ENCODE measurements at places on chromosomes 6 and 20.

DNA sequence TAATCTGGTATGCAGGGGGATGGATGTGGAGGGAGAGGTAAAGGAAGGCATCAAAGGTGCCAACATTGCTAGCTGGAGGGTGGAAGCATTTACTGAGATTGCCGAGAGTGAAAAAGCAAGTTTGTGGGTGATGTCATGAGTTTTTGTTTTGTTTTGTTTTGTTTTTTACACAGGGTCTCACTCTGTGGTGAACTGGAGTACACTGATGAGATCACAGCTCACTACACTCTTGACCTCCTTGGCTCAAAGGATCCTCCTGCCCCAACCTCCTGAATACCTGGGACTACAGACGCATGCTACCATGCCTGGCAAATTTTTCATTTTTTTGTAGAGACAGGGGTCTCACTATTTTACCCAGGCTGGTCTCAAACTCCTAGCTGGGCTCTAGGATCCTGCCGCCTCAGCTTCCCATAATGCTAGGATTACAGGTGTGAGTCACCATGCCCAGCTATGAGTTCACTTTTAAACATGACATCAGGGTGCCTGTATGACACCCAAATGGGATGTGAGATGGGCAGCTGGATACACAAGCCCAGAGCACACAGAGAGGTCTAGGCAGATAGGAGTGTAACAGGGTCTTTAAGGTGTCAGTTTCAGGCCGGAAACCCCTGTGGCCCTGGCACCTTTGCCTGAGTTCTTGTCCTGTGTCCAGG lies 35.1 kb upstream of the HMGA1 start:
- no peak for DNase-seq

DNA sequence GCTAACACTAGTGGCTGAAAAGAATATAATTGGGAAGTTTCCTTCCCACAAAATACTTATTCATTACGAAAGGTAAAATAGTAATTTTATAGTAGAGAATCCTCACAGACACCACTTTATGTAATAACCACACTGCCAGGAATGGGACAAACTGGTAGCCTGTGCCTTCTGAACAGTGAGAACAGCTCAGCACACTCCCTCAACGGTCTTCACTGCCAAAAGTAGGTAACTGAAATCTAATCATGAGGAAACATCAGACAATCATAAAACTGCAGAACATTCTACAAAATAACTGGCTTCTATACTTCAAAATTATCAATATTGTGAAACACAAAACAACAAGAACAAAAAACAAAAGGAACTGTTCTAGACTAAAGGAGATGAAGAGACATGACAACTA lies 44.1 kb downstream of the NUP153 start:
- no peak for DNase-seq

DNA sequence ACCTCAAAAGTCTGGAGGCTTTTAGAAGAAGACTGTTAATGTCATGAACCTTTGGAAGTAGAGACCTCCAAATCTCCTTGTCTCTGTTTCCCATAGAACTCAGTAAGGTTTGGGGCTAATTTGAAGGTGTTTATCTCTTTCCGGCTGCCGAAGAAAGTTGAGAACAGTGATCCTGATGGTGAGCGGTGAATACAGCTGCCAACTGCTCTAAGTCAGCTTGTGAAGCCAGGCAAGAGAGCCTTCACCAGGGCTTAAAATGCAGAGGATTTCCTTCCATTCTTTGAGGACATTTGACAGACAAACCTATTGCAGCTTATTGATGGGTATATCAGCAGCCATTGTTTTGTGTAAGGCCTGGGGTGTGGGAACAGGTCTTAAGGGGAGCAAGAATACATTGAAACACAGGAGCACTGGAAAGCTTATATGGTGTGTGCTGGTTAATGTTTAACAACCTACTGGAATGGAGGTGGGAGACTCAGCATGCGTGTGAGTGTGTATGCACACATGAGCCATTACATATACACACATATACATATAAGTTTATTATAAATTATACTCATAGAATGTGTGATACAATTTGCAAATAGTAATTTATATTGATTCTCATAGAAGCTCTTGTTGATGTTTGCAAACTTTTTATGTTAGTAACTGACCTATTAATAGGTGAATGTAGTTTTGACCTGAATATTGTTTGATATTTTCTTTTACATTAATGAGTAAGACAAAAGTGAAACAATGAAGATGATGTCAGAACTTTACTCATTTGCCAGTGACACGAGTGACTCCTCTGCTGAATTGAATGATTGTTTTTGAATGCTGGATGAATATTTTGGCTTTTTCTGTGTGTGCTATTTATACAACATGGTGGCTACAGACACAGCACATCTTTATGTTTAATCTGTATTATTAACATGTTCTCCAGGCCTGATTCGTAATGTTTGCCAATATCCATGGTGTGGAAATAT lies 18.1 kb downstream of the PLEKHG1 start:
- DNase-seq: no peak

DNA sequence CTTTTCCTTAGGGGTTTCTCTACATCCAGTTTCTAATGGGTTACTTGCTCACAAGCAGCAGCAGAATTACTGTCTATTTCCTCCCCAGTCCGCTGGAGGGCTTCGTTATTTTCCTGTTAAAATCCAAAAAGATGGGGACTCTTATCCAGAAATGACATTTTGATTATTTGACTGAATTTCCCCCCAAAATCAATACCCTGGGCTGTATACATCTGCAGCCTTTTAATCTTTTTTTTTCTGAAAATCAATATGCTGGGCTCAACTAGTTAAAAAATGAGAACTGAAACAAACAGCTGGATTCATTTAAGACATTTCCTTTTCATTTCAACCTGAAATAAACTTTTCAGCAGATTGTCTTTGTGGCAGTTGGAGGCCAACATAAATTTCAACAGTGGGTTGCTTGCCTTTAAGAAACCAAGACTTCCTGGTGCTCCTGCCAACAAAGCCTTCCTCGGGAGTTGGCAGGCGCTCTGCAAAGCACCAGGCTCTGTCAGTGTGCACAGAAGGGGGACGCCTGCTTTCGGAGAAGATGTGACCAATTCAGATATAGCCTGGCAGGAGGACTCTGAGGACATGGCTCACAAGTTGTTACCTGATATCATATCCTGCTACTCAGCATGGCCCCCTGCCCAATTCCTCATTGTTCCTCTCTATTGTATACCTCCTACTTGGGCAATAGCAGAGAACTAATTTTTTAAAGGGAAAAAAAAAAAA lies 204.7 kb upstream of the ARG1 start:
- no peak for DNase-seq

DNA sequence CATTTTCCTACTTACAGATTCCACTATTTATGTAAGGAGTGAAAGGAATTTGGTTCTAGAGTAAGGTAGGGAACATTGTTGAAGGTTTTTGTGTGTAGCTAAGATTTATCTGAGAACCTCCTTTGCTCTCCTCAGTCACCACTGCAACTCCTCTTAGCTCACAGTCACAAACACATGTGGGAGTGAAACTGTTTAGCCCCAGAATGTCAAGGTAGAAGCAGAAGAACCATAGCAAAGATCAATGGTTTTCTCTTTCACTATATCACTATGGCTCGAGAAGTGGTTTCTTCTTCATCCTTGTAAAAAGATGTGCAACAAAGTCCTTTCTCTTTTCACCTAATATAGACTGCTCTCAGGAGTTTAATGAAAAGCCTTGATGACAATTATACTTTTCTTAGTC lies 6.5 kb upstream of the DEFB112 start:
- no peak for DNase-seq

DNA sequence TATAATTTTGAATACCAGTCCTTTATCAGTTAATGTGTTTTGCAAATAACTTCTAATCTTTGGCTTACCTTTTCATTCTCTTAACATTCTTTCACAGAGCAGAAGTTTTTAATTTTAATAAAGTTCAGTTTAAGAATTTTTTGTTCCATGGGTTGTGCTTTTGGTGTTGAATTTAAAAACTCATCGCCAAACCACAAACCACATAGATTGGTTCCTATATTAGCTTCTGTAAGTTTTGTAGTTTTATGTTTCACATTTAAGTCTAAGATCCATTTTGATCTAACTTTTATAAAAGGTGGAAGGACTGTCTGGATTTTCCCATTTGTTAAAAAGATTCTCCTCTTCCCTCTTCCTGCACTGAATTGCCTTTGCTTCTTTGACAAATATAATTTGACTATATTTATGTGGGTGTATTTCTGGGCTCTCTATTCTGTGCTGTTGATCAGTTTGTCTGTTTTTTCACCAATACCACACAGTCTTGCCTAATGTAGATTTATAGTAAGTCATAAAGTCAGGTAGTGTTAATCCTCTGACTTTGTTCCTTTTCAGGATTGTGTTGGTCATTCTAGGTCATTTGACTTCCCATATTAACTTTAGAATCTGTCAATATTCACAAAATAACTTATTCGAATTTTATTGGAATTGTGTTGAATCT lies 17.5 kb upstream of the SDCBP2 start:
- DNase-seq: no peak

Measured in T-helper 1 cell (primary cell).